ENCODE measurements at places on chromosomes 1 and 21.

- peak; percentile 84 for DNase-seq
These were observed 161.6 kb upstream of the PTBP2 start for GRCh38 chr1:96559707-96560596.

DNA sequence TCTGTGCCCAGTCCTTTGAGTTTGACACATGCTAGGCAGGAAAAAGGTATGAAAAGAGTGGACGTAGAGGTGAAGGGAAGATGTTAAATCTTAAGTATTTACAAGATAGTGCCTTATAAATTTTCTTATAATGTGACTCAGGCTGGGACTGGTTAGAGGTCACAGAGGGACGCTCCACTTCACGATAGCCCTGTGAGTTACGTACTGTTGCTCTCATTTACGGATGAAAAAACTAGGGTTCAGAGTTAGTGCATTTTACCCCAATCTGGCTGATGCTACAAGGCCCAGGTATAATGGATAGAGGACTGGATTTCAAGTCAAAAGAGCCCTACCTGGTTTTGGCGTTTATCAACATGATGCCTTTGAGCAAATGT lies 1.4 kb upstream of the TUT4 start:
- no peak for DNase-seq

DNA sequence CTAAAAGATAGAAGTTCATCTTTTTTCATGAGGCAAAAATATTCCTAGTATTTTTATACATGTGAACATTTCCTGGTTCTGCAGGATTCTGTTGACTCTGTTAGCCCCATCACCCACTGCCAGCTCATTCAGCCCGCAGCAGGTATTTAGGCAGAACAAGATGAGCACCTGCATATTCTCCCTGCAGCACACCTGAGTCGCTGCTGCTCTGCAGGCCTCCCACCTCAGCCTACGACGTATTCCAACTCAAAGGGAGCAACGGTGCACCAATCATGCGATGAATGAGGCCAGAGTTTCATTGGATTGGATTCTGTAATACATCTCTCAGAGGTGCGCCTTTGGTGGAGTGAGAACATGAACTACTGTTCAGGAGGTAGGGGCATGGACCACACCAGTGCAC lies 87.6 kb downstream of the CNIH3 start:
- DNase-seq = no peak

DNA sequence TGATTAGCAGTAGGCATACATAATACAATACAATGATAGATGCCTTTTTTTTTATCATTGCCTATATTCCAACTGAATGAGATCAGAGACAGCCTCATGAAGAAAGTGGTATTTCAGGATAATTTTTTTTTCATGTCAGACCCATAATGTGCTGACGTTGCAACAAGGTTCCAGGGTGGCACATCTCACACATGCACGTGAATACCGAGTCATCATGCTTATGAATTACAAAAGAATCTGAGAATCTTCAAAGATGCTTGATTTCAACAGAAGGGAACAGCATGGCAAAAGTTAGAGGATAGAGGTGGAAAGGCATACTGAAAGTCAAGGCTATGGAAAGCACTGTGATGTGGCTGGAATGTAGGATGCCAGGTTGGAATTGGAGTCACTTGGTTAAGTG lies 5.0 kb upstream of the RNF11 start:
- DNase-seq = no peak

- DNase-seq = peak; percentile 94
These were observed 95.4 kb upstream of the USP24 start for GRCh38 chr1:55310505-55310971.

DNA sequence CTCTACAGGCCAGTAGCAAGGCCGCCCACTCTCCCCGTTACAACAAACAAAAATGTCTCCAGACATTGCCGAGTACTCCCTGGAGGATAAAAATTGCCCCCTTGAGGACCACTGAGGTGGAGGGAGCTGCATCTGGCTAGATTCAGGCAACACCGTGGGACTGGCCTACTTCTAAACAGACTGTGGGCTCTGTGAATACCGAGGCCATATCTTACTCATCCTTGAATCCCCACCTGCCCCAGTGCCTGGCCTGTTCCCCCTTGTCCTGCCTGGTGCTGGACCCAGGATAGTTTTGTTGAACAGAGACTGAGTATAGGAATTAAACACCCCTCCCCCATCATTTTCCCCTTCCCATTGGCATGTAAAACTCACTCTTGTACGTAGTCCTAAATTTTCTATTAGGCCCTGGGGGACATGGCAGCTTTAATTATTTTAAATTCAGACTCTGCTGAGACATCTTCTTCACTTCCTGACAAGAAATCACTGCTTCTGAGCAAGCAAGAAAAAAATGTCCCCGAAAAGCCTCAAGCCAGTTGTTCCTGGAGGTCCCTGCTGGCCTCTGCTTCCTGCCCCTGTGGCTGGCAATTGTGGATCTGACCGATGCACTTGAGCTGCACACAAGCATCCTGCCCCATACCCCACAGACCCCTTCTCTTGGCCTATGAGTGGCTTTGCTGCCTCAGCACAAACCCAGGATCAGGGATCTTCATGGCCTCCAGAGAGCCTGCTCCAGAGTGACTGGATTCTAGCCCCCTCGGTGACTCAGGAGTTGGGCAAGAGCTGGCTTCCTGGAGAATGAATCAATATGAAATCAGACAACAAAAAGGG lies 111.0 kb downstream of the ACTL8 start:
- DNase-seq = peak; percentile 86

DNA sequence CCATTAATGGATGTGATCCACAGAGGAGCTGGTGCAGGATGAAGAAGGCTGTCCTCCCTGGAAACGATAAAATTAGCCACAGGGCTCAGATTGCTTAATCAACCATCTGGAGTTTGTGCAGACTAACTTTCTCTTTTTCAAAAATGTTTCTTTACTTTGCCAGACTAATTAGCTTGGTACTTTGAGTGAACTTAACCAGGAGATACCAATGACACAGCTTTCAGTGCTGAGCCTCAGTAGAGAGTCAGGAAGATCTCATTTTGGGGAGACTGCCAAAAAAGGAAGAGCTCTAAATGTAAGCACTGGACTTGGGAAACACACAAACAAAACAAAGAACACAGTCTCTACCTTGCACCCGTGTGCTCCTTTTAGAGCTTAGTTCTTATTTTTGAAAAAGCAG lies 248.1 kb upstream of the DEPDC1 start:
- no peak for DNase-seq

DNA sequence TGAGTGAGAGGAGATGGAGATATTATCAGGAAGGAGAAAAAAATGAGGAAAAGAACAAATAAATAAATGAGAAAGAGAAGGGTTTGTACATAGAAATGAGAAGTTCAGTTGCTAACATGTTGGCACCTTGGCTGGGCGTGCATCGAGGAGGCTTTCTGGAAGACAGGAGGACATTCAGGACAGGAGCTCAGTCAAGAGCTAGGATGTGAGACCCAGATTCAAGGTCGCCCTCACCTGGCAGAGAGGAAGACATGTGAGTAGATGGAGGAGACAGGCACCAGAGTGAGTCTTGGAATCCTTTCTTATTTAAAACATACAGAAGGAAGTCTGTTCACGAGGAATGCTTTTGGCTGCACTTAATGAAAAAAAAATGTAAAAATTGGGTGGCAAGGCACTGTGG lies 640.9 kb downstream of the NPHP4 start:
- DNase-seq = no peak

- DNase-seq = no peak
These were observed 22.6 kb downstream of the GON4L start for GRCh38 chr1:155834296-155834926.

- DNase-seq = no peak
These were observed 175.8 kb downstream of the TNFSF18 start for GRCh38 chr1:172874950-172875349.

DNA sequence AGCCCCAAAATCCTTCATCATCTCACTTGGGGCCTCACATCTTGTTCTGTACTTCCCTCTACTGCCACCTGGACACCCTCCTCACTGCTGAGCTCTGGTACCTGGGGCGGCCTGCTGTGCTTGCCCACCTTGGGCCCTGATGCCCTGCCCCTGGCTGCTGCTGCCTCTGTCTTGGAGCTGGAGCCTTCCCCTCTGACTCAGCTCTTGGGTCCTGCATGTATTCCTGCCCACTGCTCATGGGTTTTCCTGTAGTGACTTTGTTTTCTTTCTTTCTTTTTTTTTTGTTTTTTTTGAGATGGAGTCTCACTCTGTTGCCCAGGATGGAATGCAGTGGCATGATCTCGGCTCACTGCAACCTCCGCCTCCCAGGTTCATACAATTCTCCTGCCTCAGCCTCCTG lies 37.5 kb downstream of the TRAPPC10 start:
- no peak for DNase-seq

DNA sequence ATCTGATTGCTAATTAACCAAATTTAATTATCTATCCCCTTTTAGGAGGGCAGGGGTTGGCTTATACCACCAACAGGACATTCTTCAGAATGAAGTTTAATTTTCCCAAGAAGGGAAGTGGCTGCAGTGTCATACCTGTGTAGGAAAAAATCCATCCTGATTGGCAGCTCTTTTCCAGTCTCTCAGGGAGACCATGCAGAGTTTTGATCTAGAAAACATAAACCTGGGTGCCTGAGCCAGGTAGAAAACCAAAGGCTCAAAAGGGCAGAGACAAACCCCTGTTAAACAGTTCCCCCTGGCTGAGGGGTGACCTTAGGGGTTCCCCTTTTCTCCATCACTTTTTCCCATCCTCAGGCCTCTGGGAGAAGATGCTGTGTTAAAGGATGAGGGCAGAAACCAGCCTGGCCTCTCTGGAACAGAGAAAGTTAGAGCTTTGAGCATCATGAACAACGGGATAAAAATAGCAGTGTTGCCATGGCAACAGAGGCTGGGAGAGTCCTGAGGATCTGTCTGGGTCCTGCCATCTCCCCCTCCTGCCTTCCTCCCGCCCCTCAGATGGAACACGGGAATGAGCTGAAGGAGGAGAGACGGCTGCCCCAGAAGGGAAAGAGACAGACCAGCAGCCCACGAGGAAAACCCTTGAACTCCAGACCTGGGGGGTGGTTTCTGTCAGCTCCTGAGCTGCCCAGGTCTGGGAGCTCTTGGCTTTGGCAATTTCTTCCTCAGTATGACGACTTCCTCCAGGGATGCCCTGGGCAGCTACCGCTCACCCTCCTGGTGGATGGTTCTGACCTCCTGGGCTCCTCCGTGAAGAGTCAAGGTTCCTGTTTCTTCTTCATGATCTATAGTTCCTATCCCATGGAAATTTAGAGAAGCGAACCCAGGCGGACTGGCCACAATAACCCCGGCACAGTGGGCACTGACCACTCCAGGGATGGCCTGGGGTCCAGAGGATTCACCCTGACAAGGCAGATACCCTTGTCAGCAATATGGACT lies 14.0 kb upstream of the LEMD1 start:
- no peak for DNase-seq

DNA sequence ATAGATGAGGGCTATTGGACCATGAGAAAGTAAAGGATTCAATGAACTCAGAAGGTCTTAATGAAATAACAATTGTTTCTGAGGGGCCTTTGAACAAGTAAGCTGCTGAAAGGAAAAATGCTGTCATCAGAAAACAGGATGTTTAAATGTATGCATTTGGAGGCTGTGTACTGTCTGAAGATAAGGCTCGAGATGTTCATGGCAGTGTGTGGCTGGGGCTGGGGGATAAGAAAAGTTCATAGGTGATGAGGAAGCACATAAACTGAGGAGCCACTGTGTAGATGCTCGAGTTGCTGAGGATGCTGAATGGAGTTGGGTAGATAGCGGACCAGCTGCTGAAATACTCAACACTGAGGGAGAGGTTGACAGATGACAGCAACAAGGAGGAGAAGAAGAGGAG lies 17.8 kb downstream of the THEM4 start:
- DNase-seq = no peak

GRCh38 chr1:47678464-47678980 lies 240.7 kb downstream of the FOXD2 start:
- DNase-seq = no peak

GRCh38 chr1:62998845-62999649 lies 215.1 kb downstream of the ATG4C start:
- no peak for DNase-seq

GRCh38 chr1:234617986-234618736 lies 8.2 kb upstream of the IRF2BP2 start:
- DNase-seq = no peak

DNA sequence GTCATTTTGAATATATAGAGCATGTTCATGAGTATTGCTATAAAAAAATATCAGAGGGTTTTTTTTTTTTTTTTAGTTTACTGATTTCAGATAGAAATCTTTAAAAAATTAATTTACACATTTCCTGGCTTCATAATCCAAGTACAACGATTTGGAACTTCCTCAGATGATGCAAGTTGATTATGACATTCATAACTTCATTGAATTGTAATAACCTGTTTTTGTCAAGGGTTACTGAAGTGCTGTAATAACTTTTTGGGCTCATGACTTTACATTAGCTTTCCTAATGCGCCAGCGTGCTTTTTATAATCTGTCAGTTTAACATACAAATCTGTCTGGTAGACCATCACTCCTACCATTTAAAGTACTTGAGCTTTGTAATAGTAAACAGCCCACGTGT lies 81.3 kb downstream of the SASS6 start:
- no peak for DNase-seq

DNA sequence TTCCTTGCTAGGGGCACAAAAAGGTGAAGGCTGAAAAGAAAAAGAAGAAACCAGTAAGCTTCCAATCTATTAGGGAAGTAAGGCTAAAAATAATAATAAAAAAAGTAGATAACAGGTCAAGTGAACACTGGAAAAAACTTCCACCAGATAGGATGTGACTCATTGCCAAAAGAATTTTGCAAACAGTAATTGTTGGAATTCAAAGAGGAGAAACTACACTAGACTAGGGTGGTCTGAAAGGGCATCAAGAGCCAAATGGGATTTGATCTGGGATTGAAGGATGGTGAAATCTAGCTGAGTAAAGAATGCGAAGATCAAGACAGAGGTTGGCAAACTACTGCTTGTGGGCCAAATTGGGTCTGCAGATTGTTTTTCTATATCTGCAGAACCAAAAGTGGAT lies 6.0 kb upstream of the ST6GALNAC3 start:
- no peak for DNase-seq

DNA sequence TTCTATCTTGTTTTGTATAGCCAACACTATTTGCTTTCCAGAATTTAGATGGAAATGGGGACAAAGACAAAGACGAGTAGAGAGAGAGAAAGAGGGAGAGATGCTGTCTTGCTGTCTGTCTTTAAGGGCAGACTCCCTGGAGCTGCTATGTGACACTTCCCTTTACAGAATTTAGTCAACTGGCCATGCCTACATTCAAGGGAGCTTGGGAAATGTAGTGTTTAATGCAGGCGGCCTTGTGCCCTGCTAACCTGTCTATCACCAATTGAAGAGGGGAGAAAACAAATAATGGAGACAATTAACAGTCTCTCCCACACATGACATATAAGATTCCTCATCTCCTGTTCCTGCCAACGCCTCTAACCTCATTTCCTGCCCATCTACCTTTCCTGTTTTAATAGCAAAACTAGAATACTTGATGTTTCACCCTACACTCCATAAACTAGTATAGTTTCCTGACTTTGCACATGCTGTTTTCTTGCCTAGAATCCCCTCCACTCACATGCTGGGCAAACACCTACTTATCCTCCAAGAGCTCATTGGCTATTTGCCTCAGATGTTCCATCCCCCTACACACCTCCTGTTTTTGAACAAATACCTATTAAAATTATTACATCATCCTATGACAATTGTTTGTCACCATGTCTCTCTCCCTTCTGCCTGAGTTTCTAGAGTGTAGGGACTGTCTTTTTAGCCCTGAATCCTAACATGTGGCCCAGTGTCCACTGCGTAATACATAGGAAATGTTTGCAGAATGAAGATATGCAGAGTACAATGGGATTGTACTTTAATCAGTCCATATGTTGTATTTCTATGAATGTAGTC lies 117.2 kb downstream of the SLC25A24 start:
- DNase-seq = no peak

- DNase-seq = no peak
These were observed 100.3 kb downstream of the UCHL5 start for GRCh38 chr1:192958871-192959270.

- DNase-seq = no peak
These were observed 16.3 kb upstream of the DESI2 start for GRCh38 chr1:244636488-244637259.
